Stimulated activated CD4-positive, alpha-beta T cell treated with anti-CD3 and anti-CD28 coated beads, Interleukin-15, amount 100 ng/mL, for 48 hours (primary cell): ENCODE measurements at places on chromosomes 3 and 15.

GRCh38 chr3:47407896-47408838 lies 27.3 kb downstream of the PTPN23 start:
- no peak for DNase-seq

DNA sequence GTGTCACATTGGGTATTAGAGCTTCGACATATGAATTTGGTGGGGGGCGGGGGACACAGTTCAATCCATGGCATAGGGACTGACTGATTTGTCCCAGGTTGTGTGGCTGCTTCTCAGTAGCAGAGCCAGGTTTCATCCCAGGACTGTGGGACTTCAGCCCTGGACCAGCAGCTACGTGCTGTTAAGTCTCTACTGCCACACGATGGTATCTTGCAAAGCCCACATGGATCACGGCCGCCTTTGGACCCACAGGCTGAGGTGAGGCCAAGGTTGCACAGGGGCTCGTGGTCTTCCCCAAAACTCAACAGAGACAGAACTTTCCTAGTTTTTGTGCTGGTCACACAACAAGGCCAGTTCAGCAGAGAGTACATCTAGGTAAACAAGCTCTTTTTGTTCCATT lies 97.4 kb downstream of the LRRK1 start:
- DNase-seq: no peak

- no peak for DNase-seq
These were observed 135.7 kb downstream of the MEIS2 start for GRCh38 chr15:36964626-36965025.

DNA sequence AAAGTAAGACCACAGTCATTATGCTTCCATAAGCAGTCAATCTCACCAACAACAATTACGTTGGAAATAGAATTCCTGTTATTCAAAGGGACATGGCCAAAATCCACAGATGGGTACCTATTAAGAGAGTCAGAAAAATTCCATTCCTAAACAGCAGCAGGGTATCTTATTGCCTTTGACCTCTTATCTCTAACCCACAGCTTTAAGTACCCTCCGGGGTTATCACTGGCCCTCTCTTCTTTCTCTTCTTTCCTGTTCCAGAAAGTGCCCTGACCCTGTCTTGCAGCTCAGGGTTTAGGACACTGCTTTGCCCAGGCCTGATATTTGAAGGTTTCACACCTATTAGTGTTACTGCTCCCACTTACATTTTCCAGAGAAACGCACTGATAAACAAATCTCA lies 428.7 kb downstream of the TBC1D5 start:
- no peak for DNase-seq

- no peak for DNase-seq
These were observed 111.4 kb upstream of the IGF1R start for GRCh38 chr15:98536976-98537375.

DNA sequence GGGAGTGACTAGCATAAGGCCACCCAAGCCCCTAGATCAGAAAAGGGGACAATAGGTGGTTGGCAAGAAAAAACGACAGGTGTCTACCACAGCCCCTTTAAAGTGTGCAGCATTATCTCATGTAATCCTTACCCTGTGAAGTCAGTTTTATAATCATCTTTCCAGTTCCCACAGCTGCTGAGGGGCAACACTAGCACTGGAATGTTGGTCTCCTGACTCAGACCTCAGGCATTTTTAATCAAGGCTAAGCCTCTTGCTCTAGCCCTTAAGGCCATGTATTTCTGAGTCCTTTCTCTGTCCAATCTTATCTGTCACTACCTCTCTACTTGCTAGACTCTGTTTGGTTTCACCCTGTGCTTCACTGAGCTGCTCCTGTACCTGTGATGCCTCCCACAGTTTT lies 171.7 kb downstream of the TLE3 start:
- no peak for DNase-seq

GRCh38 chr15:38190501-38190900 lies 62.1 kb upstream of the SPRED1 start:
- DNase-seq: no peak

- no peak for DNase-seq
These were observed 285.4 kb downstream of the ZBTB20 start for GRCh38 chr3:114861666-114862065.

GRCh38 chr15:97196048-97197014 lies 764.2 kb upstream of the ARRDC4 start:
- no peak for DNase-seq

DNA sequence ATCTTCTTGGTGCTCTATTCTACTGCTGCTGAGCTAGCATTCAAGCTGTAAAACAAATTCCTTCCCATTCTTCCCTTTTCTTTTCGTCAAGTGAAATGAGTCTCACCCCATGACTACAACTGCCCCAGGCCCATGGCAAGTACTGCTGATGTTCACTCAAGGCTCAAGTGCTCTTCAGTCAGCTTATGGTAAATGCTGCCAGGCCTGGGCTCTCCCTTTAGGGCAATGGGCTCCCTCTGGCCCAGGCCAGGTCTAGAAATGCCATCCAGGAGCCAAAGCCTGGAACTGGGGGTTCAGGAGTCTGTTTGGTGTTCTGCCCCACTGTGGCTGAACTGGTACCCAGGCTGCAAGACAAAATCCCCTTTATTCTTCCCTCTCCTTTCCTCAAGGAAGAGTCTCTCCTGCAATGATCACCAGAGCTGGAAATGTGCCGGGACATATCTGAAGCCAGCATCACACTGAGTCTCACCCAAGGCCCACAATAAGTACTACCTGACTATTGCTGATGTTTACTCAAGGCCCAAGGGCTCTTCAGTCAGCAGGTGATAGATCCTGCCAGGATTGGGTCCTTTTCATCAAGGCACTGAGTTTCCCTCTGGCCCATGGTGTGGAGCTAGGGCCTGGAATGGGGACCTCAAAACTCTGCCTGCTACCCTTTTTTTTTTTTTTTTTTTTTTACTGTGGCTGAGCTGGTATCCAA lies 205.0 kb upstream of the STAC start:
- no peak for DNase-seq

- DNase-seq: no peak
These were observed 19.1 kb downstream of the KLHL6 start for GRCh38 chr3:183536238-183536880.

- DNase-seq: no peak
These were observed 33.6 kb downstream of the WNT7A start for GRCh38 chr3:13846238-13846637.

- no peak for DNase-seq
These were observed 140.6 kb downstream of the EEFSEC start for GRCh38 chr3:128293930-128294329.

DNA sequence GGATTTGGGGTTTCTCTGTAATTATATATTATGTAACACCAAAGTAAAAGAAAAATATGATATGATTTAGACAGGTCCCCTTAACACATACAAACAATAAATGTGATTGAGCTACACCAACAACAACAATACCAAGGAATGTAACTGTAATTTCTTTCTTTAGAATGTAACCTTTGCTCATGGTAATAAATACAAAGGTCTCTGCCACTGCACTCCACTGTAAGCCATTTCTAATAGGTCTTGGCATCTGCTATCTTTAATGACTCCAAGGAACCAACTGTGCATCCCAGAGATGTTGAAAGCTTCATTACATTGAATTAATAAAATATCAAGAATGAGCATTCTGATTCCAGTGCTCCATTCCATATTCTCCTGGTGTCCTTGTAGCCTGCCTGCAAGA lies 88.8 kb downstream of the PDZRN3 start:
- no peak for DNase-seq

GRCh38 chr15:100842756-100843730 lies 36.6 kb upstream of the ALDH1A3 start:
- no peak for DNase-seq

GRCh38 chr15:77650265-77650664 lies 17.6 kb upstream of the LINGO1 start:
- DNase-seq: no peak
